ENCODE measurements at places on chromosomes 7 and 10.

DNA sequence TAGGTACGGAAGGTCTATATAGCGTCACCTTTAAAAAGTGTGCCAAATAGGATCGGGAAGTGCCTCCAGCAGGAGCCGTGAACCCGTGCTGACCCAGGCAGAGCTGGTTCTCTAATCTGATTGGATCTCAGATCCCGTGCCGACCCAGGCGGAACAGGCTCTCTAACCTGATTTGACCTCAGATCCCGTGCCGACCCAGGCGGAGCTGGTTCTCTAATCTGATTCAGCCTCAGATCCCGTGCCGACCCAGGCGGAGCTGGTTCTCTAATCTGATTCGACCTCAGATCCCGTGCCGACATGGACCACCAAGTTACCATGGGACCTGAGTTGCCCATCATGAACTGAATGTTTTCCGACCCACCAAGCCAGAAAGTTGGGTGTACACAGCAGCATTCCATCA, 463.9 kb downstream of the PTPRN2 start:
- DNase-seq: no peak

DNA sequence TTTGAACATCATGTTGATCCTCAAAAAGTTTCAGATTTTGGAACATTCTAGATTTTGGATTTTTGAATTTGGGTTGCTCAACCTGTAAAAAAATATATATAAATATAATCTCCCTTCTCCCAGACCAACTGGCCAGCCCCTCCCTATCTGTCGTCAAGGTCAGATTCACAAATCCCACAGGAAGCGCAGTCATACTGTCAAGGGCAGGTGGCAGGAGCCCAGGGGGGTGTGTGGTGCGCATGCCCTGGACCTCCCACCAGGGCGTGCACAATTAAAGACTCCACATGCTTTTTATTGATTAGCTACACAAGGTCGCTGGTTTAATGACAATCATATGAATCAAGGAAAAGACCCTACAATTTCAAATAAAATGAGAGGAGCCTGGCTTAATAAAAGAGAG, 77.0 kb upstream of the EEPD1 start:
- no peak for DNase-seq

- DNase-seq: no peak
These were observed 27.6 kb downstream of the NRP1 start for GRCh38 chr10:33306701-33307519.

GRCh38 chr10:117075064-117075463, 63.0 kb downstream of the VAX1 start:
- DNase-seq: no peak

DNA sequence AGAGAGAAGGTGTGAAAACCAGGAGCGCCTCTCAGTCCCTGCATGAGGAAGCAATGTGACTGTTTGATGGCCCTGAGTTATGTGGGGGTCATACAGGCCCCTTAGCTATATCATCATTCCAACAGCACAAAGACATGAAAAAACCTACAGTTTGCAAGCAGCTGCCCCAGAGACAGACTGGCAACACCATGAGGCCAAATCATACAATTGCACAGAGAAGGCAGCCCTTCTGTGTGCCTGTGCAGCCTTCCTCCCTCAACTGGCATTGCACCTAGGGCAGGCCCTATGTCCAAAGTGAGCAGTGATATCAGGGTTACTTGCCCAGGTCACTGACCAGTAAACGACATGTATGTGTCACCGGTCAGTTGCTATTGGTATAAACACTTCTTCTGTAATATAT, 41.6 kb downstream of the GPRIN2 start:
- DNase-seq: peak; percentile 6

DNA sequence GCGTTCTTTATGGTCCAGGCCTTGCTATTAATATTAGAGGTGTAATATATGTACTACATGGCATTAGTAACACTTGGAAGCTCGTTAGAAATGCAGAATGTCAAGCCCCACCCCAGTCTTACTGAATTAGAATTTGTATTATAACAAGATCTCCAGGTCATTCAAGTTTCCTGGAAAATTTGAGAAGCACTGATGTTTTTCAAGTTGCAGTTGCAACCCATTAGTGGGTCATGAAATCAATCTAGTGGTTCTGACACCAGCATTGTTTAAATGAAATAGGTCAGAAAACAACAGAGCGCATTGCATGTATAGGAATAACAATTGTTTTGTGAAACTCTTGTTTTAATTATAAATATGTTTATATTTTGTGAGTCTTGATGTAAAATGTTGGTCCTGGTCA, 28.8 kb upstream of the MICU1 start:
- DNase-seq: no peak

DNA sequence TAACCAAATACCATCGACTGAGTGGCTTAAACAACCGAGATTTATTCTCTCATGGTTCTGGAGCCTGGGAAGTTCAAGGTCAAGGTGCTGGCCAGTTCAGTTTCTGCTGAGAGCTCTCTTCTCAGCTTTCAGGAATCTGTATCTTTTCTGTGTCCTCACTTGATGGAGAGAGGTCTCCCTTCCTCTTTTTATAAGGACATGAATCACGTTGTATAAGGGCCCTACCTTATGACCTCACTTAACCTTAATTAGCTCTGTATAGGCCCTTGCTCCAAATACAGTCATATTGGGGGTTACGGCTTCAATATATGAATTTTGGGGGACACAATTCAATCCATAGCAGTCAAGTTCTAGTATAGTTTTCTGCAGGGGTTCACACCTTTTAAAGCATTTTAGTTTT, 135.2 kb upstream of the ADO start:
- DNase-seq: no peak
